Activated CD8-positive, alpha-beta memory T cell treated with anti-CD3 and anti-CD28 coated beads for 4 hours (primary cell): ENCODE measurements at places on chromosomes 4 and X.

DNA sequence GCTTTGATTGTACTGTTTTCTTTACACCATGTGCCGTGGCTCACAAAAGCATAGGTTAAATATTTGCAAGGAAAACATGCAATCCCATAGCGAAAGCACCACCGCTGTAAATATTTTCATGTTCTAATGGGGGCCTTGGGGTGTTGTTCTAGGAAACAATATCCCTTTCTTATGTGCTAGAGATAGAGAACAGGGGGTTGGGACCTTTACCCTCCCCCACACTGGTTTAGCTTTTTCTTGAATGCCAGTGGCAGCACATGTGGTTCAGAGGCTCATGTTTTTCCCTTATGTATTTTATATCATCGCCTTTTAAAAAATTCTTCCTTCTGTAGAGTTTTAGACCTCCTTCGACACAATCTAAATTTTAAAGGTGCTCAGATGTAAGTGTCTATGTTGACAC, 422.6 kb upstream of the TENM3 start:
- DNase-seq: no peak

- no peak for DNase-seq
Measured at GRCh38 chrX:850471-850916, 219.9 kb downstream of the SHOX start.

GRCh38 chr4:82515705-82516104, 46.1 kb downstream of the TMEM150C start:
- DNase-seq: no peak

GRCh38 chrX:31331015-31331414, 259.2 kb upstream of the FTHL17 start:
- no peak for DNase-seq

DNA sequence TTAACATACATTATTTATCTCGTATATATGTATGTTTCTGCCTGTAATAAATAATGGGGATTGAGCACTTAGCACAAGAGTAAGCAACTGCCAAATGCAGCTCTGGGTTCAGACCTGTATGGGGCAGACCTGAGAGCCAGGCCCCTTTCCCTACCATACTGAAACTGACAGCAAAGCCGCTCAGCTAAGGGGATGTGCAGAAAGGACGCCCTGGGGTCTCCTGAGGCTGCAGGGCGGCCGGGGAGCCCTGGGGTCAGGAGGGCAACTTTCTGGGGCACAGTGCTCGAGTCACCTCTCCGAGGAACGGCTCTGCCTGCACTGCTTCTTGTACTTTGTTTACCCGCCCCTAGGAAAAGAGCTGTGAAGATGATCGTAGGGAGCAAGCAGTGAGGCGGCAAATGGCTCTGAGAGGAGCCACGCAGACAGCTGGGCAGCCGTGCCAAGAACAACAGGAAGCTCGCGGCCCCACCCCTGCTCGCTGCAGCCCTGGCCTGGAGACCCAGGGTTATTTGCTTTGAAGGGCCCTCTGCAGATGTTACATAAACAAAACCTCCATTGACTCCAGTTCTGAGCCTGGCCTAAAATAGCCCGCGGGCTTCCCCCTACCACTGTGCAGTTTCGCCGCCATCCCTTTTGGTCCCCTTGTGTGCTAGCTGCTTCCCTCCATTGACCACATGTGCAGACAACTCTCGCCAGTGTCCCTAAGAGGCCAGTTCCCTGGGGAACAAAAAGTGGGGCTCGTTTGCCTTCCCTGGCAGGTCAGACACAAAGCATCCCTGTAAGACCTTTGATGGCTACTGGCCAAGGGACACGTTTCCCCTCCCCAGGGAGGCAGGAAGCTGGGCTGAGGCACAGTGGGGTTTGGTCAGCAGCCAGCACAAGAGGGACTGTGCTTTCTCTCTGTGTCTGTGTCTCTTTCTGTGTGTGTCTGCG, 111.3 kb upstream of the LNX1 start:
- DNase-seq: no peak

- no peak for DNase-seq
Measured at GRCh38 chr4:108619372-108620100, 840 bp upstream of the RPL34 start.

GRCh38 chr4:2458546-2459491, 10.1 kb upstream of the RNF4 start:
- DNase-seq: no peak

- no peak for DNase-seq
Measured at GRCh38 chr4:140756319-140757231, at the start of gene TBC1D9. TSS of gene TBC1D9 (minus strand) at chr4:140756385. CDS start at chr4:140756045, 340 bp downstream.

DNA sequence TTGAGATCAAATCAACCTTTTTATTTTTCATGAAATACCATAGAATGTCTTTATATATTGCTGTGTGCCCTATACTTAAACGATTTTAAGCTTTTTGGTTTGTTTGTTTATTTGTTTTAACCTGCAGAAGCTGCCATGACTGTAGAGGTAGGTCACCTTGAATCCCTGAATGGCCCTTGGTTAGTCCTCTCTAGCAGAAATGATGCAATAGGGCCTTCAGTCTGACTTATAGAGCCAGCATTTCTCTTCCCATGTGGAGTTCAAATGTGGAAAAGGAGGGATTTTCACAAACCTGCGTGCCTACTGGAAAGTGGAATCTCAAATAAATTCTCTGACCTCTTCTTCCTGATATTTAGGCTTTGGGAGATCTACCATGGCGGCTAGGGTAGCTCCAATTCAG, 327.9 kb downstream of the MAPK10 start:
- no peak for DNase-seq

DNA sequence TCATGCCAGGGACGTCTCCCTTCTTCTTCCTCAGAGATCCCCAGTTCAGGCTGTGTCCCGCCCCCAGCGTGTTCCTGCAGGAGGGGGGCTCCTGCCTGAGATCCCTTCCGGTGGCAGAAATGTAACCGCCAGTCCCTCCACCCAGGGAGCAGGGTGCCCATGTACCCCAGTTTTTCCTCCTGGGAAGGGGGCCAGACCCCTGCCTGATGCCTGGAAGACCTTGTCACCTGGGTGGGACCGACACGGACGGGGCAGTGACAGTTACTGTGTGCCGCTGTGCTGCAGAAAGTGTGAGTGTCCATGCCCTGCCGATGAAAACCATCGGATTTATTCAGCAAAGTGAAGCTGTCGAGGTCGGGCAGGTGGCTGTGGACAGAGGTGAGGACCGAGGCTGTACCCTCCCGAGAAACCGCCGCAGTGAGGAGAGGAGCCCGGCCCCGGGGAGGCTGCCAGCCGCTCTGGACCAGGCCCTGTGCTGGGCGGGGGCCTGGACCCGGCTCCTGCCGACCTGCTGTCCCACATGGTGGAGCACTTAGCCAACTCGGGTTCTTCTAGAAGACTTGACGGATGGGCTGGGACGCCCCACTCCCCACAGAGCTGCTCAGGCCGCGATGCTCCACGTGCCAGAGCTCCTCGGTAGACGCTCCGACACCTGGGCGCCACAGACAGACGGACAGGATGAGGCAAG, 36.7 kb upstream of the HMX1 start:
- no peak for DNase-seq

DNA sequence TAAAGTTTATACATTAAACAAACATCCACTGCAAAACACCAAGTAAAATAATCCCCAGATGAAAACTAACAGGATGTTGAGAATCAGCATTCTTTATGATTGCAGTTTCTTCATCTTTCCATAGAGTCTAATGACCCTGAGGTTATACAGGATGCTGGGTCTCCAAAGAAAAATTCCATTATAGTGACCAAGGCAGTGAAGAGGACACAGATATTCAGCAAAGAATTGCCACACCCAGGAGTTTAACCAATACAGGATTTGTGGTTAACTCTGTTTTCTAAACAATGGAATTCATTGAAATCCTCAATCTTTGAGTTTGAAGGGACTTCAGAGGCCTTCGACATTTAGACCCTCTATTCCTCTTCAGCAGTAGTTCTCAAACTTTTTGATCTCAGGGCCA, 76.2 kb upstream of the ESX1 start:
- DNase-seq: no peak

DNA sequence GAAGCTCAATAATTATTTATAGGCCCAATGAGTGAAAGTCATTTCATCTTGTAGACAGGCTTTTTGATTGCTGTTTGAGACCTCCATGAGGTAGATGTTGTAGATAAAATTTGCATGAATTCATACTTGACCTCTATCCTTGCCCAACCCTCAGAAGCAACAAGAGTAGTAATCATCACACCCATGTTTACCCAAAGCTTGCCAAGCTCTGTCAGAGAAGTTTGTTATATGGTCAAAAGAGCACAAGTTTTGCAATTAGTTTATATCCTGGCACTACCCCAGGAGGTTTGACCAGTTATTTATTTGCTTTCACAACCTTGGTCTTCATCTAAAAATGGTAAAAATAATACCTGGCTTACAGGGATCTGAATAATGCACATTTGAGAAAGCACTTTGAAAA, 20.7 kb downstream of the ADH7 start:
- no peak for DNase-seq

DNA sequence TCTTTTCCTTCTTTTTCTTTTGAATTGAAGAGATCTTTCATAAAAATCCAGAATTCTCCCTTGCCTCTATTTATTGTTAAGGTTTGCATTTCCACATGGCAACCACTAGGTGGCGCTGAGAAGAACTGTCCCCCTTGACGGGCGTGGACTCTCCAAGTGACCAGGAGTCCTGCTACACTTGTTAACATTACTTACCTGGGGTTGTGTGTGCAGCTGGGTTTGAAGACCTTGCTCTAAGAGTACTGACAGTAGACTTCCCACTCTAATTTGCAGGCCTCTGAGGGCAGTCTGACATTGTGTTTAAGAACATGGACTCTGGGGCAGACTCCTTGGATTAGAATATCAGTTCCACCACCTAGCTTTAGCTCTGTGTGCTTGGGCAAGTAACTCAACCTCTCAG, 52.8 kb downstream of the GPRIN3 start:
- DNase-seq: no peak
